ENCODE measurements at places on chromosomes 2 and 18.

- no peak for DNase-seq
Observed at GRCh38 chr2:7573166-7573825, 656.1 kb downstream of the RNF144A start.

GRCh38 chr2:150169237-150169629 is 318.2 kb downstream of the RND3 start:
- no peak for DNase-seq

- DNase-seq, result no peak
Observed at GRCh38 chr2:182616471-182617393, 99.3 kb upstream of the DNAJC10 start.

DNA sequence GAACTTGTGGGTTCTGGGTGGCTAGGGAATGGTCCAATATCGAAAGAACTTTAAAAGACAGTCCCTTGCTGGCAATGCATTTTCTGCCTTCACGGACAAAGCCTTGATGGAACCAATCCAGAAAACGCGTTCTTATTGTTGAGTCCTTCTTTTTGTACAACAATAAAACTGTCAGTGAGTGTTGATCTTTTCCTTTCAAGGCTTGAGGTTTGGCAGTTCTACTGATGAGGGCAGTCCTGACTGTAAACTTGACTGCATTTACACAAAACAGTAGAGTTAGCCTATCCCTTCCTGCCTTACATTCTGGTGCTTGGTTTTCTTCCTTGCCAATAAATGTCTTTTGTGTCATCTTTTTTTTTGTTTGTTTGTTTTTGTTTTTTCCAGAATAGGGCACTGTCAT is 2.5 kb upstream of the UGT1A7 start:
- no peak for DNase-seq

- DNase-seq, result no peak
Observed at GRCh38 chr18:43009674-43010073, 105.8 kb downstream of the RIT2 start.

GRCh38 chr2:66828876-66829275 is 394.0 kb downstream of the MEIS1 start:
- DNase-seq, result no peak

DNA sequence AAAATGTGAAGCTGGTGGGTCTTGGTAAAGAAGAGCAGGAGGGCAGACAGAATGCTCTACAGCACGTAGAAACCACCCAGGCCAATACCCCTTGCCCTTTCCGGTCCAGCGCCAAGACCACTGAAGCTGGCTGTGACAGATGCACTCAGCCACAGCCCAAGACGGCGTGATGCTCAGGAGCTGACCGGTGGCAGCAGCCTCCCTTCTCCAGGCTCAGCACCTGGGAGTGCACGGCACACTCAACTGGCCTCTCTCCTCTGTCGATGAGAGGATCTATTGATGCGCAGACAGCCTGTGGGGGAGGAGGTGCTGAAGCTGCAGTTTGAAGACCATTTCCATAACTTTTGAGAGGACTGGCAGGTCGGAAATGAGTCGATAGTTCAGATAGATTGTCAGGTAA is 141.0 kb upstream of the MYT1L start:
- DNase-seq, result no peak

DNA sequence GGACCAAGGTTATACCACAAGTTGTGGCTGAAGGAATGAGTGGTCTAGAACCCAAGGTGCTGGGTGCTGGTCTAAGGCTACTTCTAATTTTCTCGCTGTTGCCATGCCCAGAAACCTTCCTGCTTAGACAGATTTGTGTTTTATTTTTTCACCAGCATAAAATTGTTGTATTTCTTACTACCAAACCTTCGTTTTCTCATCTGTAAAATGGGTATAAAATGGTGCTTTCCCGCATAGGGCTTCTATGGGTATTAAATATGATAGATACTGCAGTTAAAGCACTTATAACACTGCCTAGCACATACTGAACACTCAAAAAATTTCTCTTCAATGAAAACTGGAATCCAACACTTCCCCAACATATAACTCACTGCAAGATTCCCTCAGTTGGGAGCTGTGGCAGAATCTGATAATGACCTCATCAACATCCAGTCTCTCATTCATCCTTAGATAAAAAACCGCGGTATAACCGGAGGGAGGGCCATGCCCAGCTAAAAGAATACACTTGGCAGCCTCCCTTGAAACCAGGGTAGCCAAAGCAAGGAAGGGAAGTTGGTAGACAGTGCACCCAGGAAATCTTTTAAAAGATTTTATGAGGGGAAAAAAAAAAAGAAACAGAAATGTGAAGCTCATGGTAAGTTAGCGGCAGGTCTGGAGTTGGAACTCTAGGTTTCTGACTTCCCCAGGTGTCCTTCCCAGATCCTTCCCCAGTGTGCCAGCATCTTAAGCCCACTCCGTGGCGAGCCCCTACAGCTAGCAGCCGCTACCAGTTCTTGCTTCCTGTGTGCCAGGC is 1.2 kb downstream of the NEMP2 start:
- DNase-seq, result no peak

GRCh38 chr2:57876313-57876712 is 170.3 kb upstream of the VRK2 start:
- no peak for DNase-seq

GRCh38 chr2:45011621-45012602 is 2.7 kb upstream of the SIX2 start:
- DNase-seq, result no peak

DNA sequence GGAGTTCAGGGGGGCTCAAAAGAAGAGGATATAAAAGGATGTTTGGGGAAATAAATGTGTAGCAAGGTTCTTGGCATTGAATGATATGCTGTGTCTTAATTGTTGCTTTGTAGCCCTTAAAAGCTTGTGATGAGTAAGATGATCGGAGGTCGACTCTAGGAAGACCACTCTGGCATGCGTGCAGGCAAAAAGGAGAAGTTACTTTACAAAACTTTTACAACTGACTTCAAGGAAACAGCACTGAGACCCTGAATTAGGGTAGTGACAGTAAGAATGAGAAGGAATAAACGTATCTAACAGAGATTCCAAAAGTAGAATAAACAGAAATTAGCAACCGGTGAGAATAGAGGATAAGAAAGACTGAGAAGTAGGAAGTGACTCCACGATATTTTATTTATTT is 228.7 kb upstream of the TANK start:
- no peak for DNase-seq

GRCh38 chr2:233681521-233682099 is at the start of gene UGT1A7:
Gene UGT1A7, plus strand, starts transcription at chr2:233681901. Its CDS starts 37 bp downstream, at chr2:233681938.
- DNase-seq, result no peak

DNA sequence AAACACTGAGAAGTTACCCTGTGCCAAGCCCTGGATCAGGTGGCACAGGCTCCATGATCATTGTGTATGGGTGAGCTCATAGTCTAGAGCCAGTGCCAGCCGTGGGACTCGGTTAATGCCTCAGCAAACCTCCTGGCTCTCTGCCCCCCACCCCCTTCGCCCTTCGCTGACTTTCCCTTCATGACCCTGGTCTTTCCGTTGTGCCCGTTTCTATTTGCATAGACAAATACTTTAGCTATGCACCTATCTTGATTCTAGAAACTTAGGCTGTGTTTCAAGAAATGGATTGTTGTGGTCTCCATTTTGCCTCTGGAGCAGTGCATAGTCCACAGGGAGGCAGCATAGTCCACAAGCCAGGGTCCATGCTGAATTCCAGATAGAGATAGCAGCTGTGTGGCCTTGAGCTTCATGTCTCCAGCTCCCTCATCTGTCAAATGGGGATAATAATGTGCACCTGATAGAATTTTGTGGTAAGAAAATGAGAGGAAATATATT is 44.8 kb upstream of the KDM3A start:
- peak; percentile 47 for DNase-seq

GRCh38 chr18:49446481-49446880 is 14.0 kb downstream of the DYM start:
- DNase-seq, result no peak

DNA sequence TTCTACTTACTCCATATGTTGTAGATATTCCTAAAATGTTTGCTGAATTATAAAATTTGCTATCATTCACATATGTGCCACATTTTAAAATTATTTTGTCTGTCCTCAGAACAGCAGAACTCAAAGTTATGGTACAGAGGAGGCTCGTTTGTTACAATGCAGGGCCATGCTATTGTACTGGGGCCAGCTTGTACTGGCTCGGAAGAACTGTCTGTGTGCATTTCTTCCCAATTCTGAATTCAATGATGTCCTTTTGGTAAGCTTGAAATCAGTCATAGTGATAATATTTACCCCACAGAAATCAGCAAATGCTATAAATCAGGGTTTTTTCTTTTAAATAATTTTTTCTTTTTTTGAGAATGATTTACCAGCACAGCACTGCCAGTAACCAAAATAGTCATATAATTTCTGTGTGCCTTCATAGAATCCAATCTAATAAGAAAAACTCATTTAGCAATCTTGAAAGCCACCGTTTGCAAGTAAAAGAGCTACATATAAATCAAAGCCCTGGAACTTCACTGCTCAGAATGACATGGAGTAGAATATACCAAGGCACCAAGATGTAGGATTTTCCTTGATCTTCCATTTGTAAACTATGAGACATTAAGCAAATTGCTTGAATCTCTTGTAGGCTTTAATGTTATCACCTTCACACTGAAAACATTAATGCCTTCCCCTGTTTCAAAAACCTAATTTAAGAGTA is 90.7 kb upstream of the EPHA4 start:
- DNase-seq, result no peak

DNA sequence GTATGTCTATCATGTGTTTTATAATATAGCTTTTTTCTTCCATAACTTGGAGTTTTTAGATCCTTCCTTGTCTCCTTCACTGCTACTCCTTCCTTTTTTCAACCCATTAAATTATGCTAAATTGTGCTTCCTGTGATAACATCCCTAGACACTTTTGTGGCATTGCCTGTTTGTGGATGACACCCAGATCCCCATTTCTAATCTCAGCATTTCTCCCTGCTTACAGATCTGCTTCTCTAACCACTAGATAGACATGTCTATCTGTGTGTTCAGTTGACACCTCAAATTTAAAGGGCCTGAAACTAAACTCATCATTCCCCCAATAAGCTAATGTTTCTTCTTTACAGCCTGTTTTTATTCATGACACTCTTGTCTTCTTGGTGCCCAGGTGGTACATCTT is 244.8 kb downstream of the BABAM2 start:
- no peak for DNase-seq

- no peak for DNase-seq
Observed at GRCh38 chr2:162317861-162318327, 590 bp downstream of the IFIH1 start.

GRCh38 chr2:102197389-102198137 is 10.7 kb downstream of the IL1RL2 start:
- no peak for DNase-seq

GRCh38 chr18:9488538-9488937 is 13.2 kb downstream of the RALBP1 start:
- no peak for DNase-seq

GRCh38 chr2:106044021-106044420 is 150.1 kb downstream of the UXS1 start:
- DNase-seq, result no peak

DNA sequence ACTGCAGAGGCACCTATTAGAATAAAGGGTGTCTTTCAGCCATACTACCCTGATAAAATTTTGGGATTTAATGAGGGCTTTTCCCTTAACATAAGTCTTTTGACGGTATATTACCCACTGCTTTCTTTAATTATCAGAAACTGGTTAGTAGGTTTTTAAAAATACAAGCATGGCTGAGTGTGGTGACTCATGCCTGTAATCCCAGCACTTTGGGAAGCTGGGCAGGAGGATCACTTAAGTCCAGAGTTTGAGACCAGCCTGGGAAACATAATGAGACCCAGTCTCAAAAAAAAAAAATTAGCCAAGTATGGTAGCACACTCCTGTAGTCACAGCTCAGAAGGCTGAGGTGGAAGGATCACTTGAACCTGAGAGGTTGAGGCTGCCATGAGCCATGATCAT is 16.1 kb downstream of the CPSF3 start:
- DNase-seq, result no peak

DNA sequence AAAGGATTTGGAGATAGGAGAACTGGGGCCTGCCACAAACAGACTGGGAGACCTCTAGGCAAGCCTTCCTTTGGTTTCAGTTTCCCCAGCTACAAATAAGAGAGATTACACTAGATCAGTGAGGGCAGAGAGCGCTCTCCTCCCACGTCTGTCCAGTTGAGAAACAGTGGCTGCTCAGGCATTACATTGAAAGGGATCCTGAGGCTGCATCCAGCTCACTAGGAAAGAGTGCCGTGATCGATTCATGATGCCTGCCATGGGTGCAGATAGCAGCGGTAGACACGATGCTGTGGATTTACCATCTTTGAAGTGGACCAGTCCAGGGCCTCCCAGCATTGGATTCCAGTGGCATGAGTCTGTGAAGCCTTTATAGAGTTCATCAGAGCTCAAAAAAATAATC is 62.6 kb downstream of the EN1 start:
- no peak for DNase-seq

GRCh38 chr2:35522450-35522849 is 833.1 kb upstream of the CRIM1 start:
- DNase-seq, result no peak

DNA sequence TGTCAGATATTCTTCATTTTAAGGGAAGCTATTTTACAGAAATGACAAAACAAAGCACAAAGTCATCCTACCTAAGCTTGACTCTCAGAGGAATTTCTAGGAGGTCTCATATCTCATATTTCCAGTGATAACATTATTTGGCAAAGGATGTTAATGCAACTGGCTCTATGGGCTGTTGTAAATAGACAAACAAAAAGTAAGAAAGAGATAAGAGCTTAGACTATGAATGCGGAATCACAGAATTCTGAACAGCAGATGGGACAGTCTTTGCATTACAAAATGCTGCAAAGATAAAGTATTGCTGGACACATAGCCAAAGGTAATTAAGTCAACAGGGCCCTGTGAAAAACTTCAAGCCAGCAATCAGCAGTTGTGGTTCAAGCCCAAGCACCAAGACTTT is 23.9 kb downstream of the PIAS2 start:
- no peak for DNase-seq

- DNase-seq, result no peak
Observed at GRCh38 chr2:217027414-217027813, 167.6 kb upstream of the TNP1 start.

DNA sequence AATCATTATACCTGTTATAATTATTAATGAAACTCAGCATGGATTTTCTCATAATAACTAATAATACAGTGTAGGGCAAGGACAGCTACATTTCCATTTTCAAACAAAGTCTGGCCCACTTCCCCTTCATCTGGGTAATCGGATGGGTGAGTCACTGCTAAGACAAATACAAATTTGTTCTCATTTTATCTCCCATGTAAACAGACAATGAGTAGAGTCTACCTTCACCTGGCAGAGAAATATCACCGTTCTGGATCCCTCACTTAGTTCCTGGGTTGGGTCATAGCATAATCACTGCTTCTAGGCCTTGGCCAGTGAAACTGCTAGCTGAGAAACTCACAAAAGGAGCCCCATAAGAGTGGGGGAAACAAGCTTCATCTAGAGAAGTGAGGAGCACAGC is 9.2 kb downstream of the CNTNAP5 start:
- no peak for DNase-seq

- no peak for DNase-seq
Observed at GRCh38 chr2:54497763-54498680, 41.9 kb downstream of the SPTBN1 start.

DNA sequence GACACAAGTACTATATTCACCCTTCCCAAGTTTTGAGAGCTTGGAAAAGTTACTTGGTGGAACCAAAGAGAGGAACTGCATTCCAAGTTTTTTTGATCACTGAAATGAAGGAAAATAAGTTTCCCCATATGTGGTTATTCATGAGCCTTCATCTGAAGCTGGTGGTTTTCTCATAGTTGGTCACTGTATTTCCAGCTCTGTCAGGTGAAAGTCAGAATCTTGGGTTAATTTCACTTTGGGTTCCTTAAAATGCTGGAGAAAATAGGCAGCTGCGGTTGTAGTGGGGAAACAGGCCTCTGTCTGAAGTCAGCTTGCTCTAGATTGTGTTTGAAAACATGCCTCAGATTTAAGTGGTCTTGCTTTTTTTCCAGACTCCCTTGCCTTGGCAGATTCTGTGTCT is 200.5 kb downstream of the HRH4 start:
- DNase-seq, result no peak

Data from NCI-H2227 treated with DMSO at 0.1 percent for 48 hours (cell line).